ENCODE measurements at places on chromosomes 3 and 15.
A peak's percentile ranks its signal among the peaks of the same experiment; 100 is the strongest.

DNA sequence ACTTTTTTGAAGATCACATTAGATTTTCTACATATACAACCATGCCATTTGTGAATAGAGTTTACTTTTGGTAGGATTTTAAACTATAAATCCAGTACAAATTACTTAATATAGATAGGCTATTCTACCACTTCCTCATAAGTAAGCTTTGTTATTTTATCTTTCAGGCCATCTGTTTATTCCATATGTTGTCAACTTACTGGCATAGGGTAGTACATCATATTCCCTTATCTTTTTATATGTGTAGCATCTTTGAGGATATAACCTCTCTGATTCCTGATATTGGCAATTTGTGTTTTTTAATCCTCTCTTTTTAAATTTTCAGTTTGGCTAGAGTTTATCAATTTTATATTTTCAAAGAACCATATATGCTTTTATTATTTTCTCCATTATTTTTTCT is 515.4 kb downstream of the DIPK2A start:
- DNase-seq: peak; percentile 4

DNA sequence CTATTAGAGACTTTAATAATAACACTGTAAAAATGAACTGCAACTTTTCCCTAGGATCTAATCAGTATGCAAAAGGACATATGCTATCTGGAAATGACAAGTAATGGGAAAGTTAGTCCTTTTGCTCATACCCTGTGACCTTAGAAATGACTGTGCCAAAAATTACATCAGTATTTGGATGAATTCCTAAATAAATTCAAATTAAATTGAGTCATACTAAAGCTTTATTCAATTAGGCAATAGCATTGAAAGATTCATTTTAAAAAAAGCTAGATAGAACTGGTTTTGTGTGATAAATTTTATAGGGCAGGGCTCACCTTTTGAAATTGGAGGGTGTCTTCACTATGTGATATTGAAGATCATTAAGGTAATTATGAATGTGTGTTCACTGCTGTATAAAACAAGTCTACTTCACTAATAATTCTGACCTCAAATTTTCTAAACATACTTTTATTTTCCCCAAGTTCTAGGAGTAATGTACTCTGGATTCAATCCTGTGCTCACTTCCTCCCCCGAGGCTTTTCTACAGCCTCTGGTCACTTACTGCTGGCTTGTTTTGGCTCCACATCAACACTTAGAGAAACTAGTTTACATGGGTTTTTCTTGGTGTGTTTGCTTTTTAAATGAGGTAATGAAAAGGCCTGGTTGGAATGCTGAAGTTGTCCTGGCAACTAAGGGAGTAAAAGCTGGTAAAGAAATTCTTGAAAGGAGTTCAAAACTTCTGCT is 44.4 kb upstream of the SPTSSB start:
- DNase-seq: no peak

DNA sequence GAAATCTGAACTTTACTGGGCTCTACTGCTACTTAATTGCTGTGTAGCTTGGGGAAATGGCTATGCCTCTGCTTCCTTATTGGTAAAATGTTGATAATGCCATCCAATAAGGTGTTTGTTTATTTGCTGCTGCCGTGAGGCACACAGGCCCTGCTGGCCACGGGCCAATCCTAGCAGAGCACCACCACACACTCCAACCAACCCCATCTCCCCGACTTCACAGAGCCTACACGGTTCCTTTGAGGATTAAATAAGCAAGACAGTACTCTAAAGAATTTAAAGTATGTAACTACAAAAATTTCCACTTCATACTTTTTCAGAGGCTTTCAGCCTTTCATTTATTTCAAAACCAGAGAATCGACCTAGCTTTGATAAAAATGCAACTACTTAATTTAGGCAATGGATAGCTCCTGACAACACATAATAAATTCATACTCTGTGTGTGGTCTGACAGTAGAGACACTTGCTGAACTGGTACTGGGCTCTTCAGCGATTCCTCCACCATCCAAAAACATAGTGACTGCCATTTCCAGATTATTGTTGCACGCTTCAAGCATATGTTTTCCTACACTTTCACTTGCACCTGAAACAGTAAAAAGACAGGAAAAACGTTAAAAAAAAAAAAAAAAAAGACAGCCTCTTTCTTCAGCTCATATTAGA is 25.3 kb downstream of the UBXN7 start:
- no peak for DNase-seq

- DNase-seq: no peak
These were observed 85.9 kb upstream of the ABHD2 start for GRCh38 chr15:89002281-89002761.

DNA sequence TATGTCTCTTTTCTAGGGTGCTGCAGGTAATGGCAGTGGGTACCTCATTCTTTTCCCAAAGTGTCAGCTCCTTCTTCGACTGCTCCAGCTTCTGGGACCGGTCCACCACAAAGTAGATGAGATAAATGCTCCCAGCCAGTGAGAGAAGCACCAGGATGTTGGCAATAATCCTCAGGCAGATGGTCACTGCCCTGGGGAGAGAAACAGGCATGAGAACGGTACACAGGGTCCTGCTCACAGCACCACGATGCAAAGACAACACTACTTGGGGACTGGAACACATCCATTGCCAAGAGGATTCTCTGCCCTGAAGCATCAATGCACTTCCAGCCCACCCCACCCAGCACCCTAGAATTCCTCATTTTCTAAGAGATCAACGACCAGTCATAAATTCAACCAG is 22.4 kb downstream of the TMC3 start:
- DNase-seq: peak; percentile 25

DNA sequence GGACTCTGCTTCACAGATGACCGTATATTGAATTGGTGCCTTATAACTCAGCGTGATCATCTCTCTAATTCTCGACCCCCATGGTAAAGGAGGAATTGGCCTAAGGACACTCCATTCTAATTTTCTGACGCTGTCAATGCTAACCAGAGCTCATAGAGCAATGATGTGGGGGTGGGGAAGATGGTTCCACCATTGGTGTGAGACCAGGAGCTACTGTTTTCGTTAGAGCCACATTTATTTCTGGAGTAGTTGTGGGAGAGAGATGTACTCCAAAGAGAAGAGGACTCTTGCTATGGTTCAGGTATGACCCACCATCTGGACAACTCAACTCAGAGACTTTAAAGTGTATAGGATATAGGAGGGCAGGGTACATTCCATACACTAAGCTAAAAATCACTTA is 16.3 kb downstream of the ZBTB38 start:
- DNase-seq: peak; percentile 8

GRCh38 chr3:125280668-125281361 is 68.3 kb upstream of the SLC12A8 start:
- no peak for DNase-seq

GRCh38 chr3:27577504-27577903 is 93.3 kb upstream of the SLC4A7 start:
- no peak for DNase-seq

GRCh38 chr3:66297260-66297873 is 76.6 kb downstream of the SLC25A26 start:
- DNase-seq: no peak

DNA sequence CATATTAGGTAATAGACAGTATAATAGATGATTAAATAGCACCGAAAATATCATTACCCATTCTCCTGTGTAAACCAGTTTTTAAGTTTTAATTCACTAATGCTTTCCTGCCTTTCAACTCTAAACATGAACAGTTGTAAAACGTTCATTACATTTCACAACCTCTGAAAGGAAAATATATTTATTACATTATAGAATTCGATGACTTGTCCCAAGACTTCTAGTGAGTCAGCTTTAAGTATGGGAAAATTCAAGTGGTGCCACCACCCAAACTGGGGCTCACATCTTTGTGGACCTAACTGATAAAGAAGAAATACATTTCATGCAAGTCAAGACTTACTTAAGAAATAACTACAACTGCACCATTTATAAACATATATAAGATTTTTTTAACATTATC is 2.0 kb downstream of the TRIM59 start:
- DNase-seq: no peak

- DNase-seq: no peak
These were observed 388.4 kb upstream of the CBLB start for GRCh38 chr3:106257172-106257571.

- peak; percentile 14 for DNase-seq
These were observed 239.3 kb upstream of the ZNF717 start for GRCh38 chr3:76024640-76025039.

DNA sequence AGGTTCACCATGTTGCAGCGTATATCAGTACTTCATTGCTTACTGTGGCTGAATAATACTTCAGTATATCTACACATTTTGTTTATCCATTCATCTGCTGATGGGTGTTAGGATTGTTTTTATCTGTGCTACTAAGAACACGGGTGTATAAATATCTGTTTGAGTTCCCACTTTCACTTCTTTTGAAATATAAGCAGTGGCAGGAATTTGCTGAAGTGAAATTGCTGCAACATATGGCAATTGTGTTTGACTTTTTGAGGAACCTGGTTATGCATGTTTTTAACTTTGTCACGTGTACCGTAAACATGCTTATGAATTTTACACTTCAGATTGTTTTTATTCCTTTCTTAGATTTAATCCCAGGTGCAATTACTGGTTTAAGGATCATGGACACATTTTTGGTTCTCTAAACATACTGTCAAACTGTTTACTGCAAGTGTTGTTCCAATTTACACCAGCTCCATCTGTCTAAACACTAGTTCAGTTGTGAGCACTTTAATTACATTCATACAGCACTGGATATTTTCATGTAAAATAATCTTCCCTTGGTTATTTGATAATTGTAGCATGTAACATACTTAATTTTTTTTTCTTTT is 23.1 kb downstream of the TRAK1 start:
- DNase-seq: no peak

GRCh38 chr15:21260966-21261395 is 179.3 kb downstream of the POTEB3 start:
- DNase-seq: no peak

DNA sequence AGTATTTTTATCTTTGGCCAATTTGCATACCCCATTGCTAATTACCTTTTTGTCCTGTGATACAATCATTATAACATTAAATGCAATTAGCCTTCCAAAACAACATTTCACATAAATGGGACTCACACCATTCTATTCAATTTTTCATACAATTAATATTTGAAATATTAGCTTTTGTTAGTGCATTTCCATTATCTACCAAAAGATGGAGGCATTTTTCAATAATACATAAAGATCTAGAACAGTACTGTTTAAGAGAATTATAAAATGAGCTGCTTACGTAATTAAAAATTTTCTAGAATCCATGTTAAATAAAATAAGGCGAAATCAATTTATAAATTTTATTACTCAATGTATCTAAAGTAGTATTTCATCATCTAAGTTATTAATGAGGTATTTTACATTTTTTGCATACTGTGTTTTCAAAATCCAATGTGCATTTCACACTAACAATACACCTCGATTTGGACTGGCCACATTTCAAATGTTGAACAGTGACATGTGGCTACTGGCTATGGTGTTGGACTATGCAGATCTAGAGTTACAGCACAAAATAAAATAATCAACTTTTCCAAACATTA is 74.3 kb downstream of the TJP1 start:
- DNase-seq: peak; percentile 44

DNA sequence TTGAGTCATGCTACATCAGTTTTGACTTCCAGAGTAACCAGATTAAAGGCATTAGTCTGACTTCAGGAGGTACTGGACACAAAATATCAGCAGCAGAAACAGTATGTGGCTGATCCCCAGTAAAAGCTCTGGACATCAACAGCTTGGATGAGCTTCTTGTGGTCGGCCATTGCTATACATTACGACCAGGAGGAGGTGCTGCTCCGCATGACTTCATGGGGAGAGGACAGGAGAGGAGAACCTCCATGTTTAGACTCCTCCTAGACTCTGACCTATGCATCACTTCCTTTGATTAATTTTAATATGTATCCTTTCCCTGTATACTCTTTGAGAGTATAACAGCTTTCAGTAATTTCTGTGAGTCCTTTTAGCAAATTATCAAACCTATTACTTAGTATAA is 285.6 kb upstream of the ARHGEF26 start:
- no peak for DNase-seq

DNA sequence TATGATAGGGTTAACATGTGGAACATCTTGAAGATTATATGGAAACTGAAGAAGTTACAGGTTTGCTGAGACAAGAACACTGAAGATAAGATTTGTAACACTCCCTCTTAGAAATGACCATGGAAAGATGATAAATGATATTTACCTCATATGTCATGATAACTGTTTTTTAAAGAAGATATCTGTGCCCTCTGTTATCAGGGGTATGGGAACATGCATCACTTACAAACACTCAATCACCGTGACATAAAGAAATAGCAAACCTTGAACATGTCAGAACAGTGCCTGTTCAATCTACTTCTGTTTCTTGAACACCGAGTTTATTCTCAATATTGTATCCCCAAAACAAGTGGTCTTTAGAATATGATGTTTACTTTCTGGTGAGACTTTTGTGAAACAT is 149.4 kb downstream of the ROBO2 start:
- DNase-seq: no peak

DNA sequence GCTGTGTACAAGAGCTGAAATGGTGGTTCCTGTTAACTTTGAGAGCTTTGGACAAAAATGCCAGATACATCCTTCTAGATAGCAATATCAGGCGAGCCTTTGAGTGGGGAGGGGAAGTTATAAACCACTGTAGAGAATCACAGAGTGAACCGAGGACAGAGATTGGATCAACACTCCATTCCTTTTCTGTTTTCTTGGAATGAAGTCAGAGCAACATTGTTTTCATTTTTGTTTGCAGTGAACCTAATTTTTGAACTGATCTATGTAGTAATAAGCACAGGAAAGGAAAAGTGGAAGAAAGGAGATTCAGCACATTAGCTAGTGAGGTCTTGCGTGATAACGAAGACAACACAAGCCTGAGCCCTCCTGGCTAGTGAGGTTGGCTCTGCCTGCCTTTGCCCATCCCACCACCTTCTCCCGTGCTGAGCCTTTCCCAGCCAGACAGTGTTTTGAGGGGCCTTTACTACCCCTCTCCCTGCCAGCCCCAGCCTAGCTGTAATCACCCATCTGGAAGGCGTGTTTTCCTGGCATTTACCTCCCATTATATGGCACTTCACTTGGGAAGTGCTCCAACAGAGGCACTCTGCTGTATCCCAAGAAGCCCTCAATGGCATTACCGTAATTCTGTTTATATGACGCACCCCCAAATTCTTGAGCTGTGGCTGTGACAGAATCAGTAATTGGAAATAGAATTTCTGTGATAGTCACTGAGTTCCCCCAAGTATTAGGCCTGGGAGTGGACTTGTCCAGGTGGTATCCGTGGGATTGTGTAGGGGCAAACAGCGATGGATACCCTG is 129.8 kb downstream of the CACNA1D start:
- peak; percentile 66 for DNase-seq
